ENCODE measurements at places on chromosomes 3 and 15.

- no peak for DNase-seq
Measured at GRCh38 chr3:178457511-178457910, 78.7 kb upstream of the KCNMB2 start.

DNA sequence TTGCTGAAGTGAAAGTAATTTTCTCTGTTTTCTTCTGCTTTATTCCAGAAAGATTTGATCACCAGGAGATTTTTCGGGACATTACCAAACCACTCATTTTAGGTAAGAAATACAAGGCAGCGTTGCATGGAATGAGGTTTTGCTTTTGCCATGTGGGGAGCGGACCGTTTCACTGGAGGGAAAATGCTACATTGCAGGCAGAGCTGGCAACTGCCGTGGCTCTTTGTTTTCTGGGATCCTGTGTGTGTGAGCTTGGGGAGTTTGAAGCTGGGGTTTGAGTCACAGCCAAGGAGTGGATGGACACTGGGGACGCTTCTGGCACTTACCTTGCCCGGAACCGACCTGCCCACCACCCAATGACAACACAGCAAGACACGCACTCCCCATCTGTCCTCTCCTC lies 109.9 kb downstream of the APBA2 start:
- no peak for DNase-seq

DNA sequence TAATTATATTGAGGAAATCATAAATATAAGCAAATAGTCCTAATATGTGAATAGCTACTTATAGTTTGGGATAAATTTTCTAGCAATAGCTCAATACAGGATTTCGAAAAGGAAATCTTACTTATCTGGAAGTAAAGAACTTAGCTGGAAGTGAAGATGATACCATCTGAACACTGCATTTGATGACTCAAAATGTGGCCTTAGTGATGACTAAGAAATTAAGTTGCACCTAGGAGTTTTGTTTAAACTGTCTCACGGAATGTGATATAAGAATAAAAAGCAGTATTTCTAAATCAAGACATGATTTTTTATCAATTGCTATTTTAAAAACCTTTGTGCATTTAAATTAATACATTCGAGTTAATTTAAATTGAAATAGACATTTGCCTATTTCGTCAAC lies 91.2 kb downstream of the EOMES start:
- DNase-seq, result no peak

- DNase-seq, result no peak
Measured at GRCh38 chr3:197376020-197376419, 77.6 kb upstream of the DLG1 start.

- DNase-seq, result no peak
Measured at GRCh38 chr3:77919244-77919643, 879.3 kb downstream of the ROBO2 start.

DNA sequence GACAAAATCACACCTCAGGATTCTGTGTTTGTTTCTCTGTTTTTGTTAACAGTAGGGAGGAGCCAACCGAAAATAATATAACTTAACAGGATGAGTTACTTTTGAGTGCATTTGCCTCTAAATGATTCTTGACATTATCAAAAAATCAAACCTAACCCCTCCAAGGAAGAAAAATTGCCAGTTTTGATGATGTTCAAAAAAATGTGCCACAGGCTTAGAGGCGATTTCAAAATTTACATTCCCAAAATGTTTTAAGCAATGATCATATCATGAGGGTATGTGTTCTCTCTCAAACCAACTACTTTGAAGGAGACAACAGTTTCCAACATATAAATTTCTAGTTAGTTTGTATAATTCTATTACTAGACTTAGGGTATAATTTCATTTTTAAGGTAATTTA lies 6.7 kb downstream of the VGLL3 start:
- DNase-seq, result no peak

DNA sequence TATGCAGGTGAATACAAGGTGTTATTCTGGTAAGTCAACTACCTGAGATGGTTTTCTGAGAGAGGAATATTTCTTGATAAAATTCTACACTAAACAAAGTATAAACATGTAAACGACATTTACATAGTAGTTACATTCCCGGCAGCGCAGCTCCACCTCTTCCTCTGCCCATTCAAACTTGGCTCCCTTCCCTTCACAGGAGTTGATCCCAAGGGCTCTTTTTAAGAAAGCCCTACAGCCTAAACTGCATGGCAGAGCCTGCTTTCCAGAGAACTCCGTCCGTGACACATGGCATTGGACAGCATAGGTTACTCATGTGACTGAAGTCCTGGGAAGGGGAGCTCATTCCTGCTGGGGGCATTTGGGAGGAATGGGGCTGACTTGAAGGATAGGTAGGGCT lies 22.0 kb upstream of the LCTL start:
- DNase-seq, result no peak

GRCh38 chr3:185629554-185630181 lies 43.6 kb downstream of the SENP2 start:
- DNase-seq, result no peak
